ENCODE measurements at places on chromosomes 4 and X.

DNA sequence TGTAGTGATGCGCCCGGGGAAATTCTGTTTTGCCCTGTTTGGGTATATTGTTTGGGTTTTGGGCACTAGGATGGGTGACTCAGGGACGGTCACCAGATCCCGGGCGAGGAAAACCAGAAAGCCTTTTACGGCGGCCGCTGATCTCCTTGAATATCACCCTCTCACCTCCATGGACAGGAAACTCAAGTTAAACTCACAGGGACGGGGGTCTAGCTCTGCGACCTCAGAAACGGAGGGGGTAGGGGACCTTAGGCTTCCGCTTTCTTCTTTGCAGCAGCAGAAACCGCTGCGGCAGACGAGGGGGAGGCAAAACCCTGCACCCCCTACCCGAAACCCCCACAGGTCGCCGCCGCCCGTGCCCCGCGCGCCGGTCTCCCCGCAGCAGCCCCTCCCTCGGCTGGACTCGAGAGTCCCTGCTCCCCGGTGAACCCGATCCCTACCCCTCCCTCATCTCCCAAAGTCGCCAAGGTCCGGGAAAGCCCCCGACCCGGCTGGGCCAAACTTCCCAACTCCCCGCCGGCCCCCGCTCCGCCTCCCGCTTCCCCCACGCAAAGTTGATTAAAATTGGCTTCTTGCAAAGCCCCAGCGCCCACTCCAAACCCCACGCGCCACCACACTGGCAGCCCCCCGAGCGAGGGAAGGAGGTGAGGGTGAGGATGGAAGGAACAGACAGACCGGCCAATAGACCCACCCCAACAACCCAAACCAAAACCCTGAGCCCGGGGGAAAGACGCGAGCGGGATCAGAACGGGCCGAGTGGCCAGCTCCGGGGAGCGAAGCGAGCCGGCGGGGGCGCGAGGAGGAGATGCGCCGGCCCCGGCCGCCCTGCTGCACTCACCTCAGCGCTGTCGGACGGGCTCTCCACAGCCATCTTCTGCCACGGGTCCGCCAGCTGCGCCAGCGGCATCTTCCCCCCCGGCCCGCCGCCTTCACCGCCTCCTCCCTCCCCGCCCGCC lies 705 bp downstream of the RPS6KA3 start:
- no peak for DNase-seq

DNA sequence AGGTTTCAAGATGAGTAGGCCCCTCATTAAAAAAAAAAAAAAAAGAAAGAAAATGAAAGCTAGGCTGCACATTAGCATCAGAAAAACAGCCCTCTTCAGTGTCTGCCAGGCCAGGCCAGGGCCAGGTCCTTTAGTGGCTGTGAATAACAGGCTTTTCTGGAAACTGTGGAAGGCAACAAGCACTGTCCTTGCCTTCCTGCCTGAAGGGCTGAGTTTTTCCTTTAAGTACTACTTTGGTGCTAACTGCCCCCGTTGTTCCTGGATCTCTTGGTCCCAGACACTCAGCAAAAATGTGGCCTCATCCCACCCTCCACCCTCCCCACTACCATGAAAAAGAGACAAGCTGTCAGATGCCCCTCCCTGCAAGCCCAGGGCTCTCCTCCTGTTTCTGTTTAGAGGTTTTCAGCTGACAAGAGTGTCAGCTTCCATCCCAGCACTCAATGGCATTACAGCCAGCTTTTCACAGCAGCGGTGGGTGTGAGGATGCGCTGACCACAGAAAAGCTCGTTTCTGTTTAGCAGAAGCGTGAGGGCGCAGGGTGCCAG lies 174.2 kb downstream of the NHS start:
- no peak for DNase-seq

DNA sequence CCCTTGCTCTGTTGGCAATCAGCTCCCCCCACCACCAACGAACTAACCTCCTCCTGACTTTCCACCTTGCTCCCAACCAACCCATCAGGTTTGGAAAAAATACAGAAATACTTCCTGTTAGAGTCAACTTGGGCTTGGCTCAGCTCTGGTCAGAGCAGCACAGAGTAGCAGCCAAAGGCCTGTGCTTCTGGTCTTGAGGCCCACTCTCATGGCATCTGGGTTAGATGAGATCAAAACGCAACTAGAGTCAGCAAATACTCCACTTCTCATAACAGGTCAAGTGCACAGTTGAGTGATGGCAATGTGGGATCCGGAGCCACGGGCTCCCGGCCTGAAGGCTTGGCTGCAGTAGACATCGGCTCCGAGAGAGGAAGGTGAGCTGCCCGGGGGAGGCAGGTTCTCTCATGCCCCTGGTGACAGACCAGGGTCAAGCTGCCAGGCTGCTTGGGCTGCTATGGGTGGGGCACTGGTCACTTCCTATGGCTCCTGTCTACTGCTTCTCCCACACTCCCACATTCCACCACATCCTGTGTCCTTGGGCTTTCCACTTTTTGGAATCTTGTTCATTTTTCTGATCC lies 34.8 kb downstream of the ZNF185 start:
- no peak for DNase-seq

- no peak for DNase-seq
Measured at GRCh38 chr4:22502895-22503814, 12.7 kb downstream of the ADGRA3 start.

- DNase-seq, result no peak
Measured at GRCh38 chr4:176102414-176103063, 36.9 kb downstream of the WDR17 start.

- DNase-seq, result no peak
Measured at GRCh38 chrX:130340271-130340670, 552 bp downstream of the SLC25A14 start.

- no peak for DNase-seq
Measured at GRCh38 chr4:54423066-54423465, 194.0 kb downstream of the PDGFRA start.

Data from DMS 273 treated with DMSO at 0.1 percent for 48 hours (cell line).